NCI-H526 treated with DMSO at 0.1 percent for 48 hours (cell line): ENCODE measurements at places on chromosomes 4 and X.

DNA sequence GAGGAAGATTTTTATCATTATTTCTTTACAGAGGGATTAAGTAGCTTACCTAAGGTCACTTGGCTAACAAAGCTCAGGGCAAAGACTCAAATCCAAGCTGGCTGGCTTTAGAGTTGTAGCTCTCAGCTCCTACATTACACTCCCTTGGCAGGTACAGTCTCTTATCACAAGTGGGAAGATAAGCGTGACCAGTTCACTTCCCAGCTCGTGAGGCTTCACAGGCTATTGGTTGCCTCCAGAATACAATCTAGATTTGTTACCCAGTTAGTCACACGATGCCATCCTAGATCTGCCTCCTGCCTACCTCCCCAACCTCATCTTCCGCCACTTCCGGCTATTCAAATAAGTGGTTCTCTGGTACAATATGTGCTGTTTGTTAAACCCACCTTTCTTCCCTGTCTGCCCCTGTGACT lies 3.7 kb downstream of the MMRN1 start:
- DNase-seq, result no peak

- no peak for DNase-seq
These were observed 214.6 kb downstream of the PALLD start for GRCh38 chr4:168711197-168712140.

DNA sequence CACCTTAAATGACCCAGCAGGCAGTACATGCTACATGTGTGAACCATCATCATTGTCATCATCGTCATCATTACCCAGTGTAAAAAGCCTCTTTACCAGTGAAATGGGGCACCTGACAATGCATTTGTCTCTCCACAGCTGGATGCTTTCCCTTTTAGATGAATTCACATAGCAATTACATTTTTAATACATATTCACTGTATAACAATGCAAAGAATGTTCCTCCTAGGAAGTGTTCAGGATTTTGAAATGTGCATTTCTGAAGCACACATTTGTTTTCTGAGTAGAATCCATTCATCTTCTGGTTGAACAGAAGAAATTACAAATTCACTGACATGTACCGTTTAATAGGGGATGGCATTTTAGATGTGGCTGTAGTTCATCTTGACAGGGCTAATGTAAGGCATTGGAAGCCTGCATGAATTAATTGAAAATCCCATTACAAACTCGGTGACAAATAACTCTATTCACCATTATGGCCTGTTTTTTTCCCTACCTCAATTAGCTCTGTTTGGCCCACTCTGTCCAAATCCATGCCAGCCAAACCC lies 111.1 kb downstream of the SH3RF1 start:
- DNase-seq, result no peak

GRCh38 chrX:39322496-39322895 lies 521.2 kb downstream of the MID1IP1 start:
- DNase-seq, result no peak

DNA sequence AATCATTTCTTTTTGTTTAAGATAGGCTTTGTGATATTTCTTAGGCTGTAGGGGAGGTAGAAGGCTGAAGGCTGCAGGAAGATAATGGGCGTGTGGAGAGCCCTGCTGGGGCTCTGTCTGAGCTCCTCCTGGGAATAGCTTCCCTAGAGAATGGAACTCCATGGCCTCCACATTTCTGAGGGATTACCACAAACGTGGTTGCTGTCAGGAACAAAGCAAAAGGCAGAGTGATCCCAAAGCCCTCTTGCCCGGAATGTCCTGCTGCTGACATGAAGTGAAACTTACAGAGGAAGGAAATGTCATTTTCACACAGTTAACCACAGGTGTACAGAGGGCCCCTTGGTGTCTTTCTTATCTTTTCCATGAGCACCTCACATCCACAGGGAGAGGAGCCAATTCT lies 89.3 kb downstream of the DDIT4L start:
- no peak for DNase-seq

GRCh38 chrX:75784680-75785491 lies at the start of gene MAGEE2:
TSS of gene MAGEE2 (minus strand) at chrX:75785254. CDS start at chrX:75785051, 203 bp downstream.
- DNase-seq, result no peak

DNA sequence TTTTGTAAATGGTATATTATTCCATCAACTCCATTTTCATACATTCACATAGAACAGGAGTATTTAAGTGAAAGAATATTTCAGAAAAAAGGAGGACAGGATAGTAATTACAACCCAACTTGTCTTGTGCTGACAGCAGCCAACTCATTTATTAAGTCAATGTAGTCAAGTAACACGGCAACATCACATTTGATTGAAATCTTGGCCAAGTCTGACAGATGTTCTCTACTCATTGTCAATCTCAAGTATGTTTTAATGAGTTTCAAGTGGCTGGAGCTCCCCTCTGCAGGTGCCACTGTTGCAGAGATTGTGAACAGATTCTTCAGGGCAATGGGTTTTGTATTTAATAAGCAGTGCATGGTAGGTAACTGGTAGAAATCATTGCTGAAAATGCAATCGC lies 332.5 kb downstream of the C4orf33 start:
- no peak for DNase-seq

DNA sequence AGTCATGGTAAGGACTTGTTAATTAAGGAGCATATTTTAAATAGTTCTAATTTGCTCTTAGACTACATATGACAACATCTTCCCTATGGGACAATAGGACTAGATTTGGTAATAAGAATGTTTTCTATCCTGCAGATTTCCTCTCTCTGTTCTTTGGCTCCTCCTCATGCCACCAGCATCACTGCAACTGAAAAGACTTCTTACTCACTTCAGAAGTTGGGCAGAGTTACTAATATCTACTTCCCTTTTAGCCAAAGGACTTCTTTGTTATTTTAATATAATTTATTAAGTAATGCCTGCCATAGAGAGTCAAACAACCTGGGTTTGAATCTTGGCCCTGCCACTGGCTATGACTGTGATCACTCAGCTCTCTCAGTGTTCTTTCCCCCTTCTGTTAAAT lies 16.4 kb downstream of the MMAA start:
- no peak for DNase-seq

DNA sequence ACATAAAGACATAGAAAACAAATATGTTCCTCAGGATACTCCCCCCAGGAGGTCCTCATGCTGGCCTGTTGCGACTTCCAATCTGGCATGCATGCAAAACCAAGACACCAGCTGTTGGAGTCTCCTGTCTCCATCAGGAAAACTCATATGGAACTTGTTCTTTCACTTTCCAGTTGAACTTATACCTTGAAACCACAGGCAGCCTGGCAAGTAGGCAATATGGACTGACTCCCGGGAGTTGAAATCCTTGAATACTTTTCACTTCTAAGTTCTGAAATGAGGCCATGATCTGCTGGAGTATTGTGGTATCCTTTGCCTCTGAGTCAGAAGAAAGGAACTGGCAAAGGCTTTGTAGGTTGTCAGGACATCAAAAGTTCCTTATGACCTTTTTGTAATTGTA lies 444.2 kb downstream of the IDS start:
- no peak for DNase-seq

DNA sequence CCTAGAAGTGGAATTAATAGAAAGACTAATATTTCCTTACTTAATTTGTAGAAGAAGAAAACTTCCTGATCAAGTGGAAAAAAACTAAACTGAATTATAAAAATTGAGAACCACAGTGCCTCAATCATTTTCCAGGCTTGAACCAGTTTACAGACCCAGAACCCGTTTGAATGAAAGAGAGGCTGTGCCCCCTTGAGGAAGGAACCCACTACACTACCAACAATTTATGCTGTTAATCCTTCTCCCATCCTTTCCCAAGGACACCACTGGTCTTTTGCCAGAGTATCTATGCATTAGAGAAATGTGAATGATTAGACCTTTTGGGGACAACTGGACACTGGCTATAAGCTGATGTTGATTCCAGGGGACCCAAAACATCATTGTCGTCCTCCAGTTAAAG lies 842.6 kb downstream of the TECRL start:
- no peak for DNase-seq

DNA sequence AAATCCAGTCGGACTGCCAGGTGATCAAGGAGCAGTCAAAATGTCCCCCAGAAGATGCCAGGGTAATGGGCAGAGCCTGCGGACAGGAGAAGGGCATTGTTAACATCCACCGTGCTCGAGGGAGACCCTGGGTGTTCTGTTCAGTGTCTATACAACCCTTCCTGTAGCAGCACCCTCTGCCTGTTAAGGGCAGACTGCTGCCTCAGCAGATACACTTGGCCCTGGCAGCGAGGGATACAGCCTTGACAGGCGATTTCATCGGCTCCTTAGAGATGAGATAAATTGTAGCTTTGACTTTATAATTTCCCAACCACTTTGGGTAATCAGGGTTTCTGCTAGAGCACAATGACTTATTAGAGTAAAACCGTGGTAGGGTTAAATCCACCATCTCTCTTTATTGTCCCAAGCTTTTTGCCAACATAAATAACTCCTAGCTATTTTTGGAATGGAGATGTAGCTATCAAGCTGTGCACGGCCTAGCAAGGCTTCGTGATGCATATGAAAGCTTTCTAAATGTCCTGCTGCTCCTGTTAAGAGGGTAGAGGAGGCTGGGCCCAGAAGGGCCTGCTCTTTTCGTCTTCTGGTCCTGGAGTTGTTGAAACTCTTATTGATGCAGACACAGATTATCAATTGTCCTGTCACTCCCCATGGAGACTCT lies 195.9 kb downstream of the CPEB2 start:
- no peak for DNase-seq

- no peak for DNase-seq
These were observed 296.5 kb upstream of the CLNK start for GRCh38 chr4:10981096-10981495.

DNA sequence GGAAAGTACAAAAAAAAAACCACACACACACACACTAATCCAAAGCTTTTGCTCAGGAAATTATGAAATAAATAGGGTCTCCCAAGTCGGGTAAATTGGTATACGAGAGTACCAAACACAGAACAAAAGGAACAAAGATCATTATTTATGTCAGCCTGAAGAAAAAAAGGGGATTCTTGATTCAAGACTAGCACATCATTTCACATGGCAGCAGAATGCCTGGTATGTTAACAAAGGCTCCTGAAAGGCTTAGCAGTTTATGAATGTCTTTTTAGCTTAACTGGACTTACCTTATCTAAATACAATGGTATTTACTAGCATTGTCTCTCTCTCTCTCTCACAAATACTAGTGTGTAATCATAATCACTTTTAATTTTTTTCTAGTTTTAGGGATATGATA lies 11.3 kb downstream of the RAP2C start:
- no peak for DNase-seq

- DNase-seq, result no peak
These were observed 657 bp downstream of the TCEAL8 start for GRCh38 chrX:103254171-103254824.

- no peak for DNase-seq
These were observed 16.6 kb downstream of the AP1S2 start for GRCh38 chrX:15838017-15838416.

GRCh38 chrX:70398899-70399298 lies 24.2 kb upstream of the GDPD2 start:
- no peak for DNase-seq

GRCh38 chrX:35351212-35351611 lies 408.6 kb downstream of the FAM47B start:
- no peak for DNase-seq

GRCh38 chr4:54017974-54018373 lies 46.4 kb downstream of the CHIC2 start:
- DNase-seq, result no peak

GRCh38 chrX:153719701-153720100 lies 4.5 kb downstream of the BCAP31 start:
- DNase-seq, result no peak

DNA sequence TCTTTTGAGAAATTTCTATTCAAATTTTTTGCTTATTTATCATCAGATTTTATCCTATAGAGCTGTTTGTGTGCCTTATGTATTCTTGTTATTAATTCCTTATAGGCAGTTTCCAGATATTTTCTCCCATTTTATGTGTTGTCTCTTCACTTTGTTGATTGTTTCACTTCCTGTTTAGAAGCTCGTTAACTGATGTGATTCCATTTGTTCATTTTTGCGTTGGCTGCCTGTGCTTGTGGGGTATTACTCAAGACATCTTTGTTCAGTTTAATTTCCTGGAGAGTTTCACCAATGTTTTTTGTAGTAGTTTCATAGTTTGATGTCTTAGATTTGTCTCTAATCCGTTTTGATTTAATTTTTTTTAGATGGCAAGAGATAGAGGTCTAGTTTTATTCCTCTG lies 14.6 kb downstream of the ZNF718 start:
- DNase-seq, result no peak

DNA sequence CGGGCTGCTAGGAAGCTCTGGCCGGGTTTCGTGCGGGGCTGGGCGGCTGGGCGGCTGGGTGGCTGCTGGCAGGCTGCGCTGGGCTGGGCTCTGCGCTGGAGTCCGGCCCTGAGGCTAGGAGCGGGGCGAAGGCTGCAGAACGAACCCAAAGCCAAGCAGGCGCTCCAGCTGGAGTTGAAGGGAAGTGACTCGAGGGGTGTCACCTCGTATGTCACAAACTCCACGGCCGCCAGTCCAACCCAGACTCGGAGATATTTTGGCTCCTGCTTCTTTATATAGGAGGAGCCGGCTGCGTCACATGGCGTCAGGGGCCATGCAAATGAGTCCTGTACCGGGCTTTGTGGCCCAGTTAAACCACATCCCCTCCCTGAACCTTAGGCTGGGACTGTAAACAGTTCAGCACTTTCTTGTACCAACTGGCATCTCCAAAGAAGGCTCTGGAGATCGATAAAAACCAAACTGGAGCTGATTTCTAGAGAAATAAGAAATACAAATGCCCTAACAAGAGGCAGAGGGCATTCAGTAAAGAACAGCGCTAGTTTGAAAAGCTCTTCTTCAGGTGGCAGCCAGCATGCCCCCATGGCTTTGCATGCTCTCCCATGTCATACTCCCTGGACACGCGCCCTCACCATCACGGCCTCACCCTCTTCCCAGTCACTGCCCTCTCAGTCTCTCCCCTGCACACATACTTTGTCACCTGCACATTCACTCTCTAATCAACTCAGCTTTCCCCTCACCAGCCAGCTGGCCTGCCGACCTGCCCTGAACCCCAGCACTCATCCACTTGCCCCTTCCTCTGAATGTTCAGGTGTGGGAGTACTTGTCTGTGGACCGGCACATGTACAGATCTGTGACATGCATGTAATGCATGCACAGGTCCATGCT lies 58.5 kb downstream of the TSC22D3 start:
- peak; percentile 19 for DNase-seq

DNA sequence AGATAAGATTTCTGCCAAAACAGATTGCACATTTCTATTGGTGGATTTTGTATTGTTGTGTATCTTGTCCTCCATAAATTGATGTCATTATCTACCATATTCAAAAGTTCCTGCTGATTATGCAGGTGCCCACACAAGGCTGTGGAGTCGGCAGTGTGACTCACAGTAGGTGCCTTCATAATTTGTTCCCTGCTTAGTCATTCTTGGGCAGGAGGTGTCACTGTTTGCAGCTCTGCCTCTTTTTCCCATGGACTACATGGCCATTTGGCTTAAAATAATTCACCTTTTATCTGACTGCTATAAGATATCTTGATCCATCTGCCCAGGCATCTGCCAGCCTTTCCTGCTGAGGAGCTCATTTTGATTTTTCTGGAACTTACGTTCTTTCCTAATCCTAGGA lies 33.6 kb upstream of the ENPEP start:
- DNase-seq, result no peak

- no peak for DNase-seq
These were observed 5.4 kb downstream of the PGK1 start for GRCh38 chrX:78109458-78109857.

GRCh38 chrX:6778544-6779503 lies 243.9 kb upstream of the VCX3A start:
- peak; percentile 62 for DNase-seq

GRCh38 chr4:336893-337142 lies 796 bp upstream of the ZNF141 start:
- no peak for DNase-seq
